ENCODE measurements at places on chromosomes 13 and 19.

DNA sequence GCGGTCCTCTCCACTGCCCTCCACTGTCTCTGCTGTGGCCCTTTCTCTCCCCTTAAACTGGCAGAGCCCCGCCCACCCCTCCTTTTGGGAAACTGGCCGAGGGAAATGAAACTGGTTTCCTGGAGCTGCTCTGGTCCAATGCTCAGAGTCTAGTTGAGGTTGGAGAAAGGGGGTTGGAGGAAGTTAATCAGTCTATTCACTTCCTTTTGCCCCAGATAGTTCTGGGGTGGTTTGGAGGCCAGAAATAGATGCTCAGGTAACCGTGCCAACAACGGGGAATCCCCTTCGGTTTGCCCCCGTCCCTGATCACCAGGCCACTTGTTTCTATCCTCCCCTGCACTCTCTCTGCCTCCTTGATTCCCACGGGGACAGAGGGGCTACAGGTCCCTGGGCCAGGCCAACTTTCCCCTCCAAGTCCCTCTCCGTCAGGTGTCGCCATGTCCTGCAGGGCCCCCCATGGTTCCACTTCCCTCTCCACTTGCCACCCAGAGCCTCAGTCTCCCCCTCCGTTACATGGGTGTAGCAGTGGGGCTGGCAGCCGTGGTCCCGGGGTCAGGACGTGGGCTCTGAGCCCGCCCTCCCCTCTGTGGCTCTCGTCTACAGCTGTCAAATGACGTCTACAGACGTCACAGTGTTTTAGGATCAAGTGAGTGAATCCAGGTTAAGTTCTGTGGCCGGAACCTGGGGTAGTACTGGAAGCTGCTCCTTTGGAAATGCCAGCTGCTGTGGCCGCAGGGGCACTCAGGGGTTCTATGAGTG is at the start of gene IL4I1:
IL4I1 (minus strand) TSS at position 25 of the 759 bp plus-strand sequence. CDS start 727 bp downstream, outside the sequence.
- DNase-seq, result peak; percentile 33

DNA sequence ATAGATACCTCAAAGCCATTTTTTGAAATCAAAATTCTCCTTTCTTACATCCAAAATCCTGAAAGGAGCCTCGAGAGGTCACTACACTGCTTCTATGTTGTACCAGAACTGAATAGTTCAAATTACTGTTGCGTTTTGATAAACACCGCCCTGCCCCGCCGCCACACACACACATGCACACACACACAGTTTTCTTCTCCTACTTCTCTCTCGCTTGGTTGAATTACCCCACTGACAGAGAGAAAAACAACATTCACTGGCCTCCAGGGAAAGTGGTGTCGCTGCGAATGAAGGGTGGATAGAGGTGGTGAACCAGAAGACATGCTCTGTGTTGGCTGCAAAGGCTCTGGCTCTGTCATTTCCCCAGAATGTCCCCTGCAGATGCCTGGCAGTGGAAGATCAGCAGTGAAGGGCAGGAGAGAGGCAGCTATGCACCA is 183.4 kb upstream of the RFC3 start:
- no peak for DNase-seq

GRCh38 chr19:14347999-14348889 is 33.0 kb upstream of the ADGRE5 start:
- peak; percentile 62 for DNase-seq

GRCh38 chr13:99812625-99813024 is 158.9 kb downstream of the ZIC5 start:
- no peak for DNase-seq

GRCh38 chr13:47277774-47278173 is 380.9 kb upstream of the HTR2A start:
- no peak for DNase-seq
